ENCODE measurements at places on chromosomes 7 and 10.
A peak's percentile ranks its signal among the peaks of the same experiment; 100 is the strongest.

DNA sequence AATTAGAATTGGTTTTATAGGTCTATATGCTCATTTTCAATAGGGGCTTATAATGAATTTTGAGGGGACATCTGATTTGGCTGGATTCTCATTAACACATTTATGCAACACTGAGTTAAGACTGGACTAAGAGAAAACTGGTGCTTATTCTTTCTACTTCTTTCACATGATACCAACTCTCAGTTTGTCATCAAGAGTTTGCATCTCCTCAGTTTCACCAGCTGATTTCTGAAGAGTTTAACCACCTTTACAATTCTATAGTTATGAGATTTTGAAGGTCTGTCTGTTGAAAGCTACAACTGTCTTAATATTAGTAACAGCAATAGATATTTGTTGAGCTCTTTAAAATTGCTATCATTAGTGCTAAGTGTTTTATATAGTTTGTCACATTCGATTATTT, 867.0 kb upstream of the SORCS1 start:
- DNase-seq, result no peak

GRCh38 chr7:130831817-130832481, 97.9 kb upstream of the KLF14 start:
- DNase-seq, result peak; percentile 2

GRCh38 chr10:3924344-3924743, 139.3 kb upstream of the KLF6 start:
- DNase-seq, result no peak

- no peak for DNase-seq
Measured at GRCh38 chr7:106570948-106571418, 90.0 kb downstream of the CCDC71L start.

- no peak for DNase-seq
Measured at GRCh38 chr7:16657656-16658279, 11.8 kb downstream of the BZW2 start.

DNA sequence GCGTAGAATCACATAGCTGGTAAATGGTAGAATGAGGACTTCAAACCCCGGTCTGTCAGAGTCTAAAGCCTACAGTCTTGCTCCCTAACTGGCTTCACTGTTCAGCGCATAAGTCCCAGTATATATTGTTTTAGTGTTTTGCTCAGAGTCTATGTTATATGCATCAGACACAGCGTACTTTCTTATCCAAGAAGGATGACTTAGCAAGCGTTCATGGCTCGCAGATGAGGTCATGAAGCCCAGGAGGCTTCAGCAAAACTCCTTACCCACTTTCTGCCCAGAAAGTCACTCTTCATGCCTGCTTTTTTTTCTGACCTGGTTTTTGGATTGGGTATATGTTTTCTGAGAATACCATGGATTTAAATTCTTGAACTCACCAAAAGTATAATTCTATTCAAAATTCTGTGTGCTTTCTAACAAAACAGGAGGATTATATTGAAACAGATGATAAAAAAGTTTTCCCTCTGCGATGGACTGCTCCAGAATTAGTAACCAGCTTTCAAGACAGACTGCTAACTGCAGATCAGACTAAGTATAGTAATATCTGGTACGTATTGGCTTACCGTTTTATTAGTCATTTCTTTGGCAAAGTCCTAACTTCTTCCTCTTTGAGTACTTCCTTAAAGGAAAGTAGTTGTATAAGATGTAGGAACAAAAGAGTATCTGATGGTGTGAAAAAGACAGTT, 24.6 kb upstream of the BHLHA15 start:
- no peak for DNase-seq

DNA sequence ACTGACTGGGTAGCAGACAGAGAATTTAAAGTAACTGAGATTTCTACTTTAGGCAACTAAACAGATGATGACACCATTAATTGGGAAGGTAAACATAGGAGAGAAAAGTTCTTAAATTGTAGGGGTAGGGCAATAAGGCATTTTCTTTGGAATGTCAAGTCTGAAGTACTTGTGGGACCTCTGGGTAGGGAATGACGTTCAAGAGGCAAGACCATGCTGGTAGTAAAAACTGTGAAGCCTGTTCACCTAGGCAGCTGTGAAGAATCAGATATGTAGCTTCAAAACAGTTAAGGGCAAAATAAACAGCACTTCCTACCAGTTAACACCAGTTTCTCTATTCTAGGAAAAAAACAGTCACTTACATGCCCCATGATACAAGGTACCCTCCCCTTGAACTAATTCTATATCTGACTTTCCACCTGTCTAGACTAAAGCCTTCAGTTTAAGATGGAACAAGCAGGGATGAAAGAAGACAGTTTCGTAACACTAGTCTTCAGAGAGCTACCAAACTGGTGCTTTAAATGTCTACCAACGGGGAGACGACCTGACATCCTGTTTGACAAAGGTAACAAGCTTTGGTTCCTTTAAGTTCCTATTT, 63.1 kb upstream of the KCNIP2 start:
- no peak for DNase-seq

GRCh38 chr10:6593241-6593671, 13.2 kb upstream of the PRKCQ start:
- no peak for DNase-seq

GRCh38 chr10:14325325-14325955, 5.3 kb downstream of the FRMD4A start:
- DNase-seq, result no peak

- DNase-seq, result no peak
Measured at GRCh38 chr7:30926313-30926712, 14.7 kb downstream of the AQP1 start.

- no peak for DNase-seq
Measured at GRCh38 chr10:74816824-74817498, 9.4 kb upstream of the KAT6B start.

- DNase-seq, result no peak
Measured at GRCh38 chr10:24446739-24447138, 237.8 kb downstream of the KIAA1217 start.

- no peak for DNase-seq
Measured at GRCh38 chr7:66237906-66238772, 33.0 kb downstream of the TPST1 start.

DNA sequence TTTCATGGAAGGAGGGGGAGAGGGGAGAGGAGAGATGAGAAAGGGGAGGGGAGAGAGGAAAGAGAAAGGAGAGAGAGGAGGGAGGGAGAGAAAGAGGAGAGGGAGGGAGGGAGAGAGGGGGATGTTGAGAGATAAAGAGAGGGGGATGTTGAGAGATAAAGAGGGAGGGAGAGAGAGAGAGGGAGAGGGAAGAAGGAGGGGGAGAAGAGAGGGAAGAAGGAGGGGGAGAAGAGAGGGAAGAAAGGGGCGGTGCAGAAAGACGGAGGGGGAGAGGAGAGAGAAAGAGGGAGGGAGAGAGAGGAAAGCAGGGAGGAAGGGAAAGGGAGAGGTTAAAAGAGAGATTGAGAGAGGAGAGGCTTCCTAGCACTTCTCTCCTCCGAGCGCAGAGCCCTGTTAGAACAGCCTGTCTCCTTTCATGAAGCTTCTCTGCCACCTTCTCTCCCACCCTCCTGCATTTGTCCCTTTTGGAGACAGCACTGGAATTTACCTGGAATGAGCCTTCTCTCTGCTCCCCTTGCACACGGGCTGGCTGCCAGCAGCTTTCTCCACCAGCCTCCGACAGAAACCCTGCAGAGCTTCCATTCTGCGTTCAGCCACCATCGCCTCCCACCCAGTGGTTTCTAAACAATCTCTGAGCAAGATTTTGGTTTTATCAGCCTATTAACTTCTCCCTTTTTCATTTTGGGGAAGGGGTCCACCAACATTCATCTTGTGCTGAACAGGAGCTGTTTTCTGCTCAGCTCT, 74.0 kb upstream of the CARD11 start:
- DNase-seq, result no peak

- DNase-seq, result no peak
Measured at GRCh38 chr10:4301291-4302045, 516.5 kb upstream of the KLF6 start.

GRCh38 chr7:108253275-108254044, 123.3 kb upstream of the LAMB4 start:
- DNase-seq, result no peak

- no peak for DNase-seq
Measured at GRCh38 chr7:43372676-43373355, 210.1 kb upstream of the STK17A start.

DNA sequence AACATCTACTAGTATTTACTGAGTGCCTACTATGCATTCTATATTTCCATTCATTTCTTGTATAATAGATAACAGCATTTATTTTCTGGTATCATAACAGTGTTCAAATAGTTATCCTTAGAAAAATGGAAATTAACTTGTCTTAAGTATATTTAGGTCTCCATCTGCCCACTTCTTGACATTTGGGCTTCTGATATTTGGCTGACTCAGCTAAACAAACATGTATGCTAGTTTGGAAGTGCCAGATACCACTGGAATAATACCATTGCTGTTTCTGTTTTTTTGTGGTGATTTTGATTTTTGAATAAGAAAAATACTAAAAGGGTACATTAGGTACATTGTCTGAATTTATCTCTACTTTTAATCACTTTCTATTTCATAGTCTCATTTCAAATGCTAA, 169.2 kb downstream of the ST7 start:
- no peak for DNase-seq

DNA sequence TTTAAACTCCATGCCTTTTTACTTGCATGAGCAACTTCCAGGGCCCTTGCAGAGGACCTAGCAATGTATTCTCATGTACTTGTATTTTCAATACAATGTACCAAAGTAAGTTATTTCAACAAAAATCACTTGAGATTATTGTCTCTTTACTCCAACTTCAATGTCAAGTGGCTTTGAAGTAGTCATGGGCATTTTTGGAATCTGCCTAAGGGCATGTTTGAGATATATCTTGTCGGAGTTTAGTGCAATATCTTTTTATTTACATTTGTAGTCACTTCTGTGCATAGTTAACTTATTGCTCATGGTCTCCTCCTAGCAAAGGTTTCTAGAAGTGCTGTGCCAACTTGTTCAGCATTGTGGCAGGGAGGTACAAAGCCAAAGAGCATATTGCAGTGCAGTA, 508.7 kb upstream of the SEMA3D start:
- DNase-seq, result no peak

DNA sequence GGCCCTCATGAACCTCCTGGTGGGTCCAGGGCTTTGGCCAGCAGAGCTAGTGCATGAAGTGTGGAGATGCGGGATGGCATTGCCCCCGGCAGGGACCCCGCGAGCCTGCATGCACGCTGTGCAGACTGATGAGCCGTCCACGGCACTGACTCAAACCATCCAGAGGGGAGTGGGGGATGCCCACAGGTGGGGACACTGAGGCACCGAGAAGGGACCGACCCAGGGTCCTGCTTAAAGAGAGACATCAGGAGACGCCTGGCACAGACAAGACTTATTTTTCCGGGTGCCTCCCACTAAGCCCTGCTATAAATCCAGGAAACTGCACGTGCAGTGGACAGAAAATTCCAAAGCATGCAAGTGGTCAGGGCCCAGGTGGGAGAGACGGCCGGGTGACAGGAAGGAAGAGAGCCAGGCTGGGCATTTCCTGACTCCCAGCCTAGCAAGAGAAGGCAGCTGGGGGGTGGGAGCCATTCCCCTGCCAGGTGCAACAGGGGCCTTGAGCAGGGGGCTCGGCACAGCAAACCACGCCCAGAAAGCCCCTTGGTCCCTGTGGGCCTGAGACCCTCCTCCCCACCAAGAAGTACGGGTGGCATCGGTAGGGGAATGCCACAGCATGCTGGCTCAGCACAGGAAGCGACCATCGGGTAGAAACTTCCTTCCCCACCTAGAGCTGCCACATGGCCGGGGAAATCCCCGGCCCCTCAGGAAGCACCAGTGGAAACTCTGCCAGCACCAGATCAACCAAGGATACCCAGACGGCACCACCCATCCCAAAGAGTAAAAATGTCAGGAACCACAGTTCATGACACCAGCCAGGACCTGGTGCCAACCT, 91.5 kb downstream of the FOXL3 start:
- no peak for DNase-seq

DNA sequence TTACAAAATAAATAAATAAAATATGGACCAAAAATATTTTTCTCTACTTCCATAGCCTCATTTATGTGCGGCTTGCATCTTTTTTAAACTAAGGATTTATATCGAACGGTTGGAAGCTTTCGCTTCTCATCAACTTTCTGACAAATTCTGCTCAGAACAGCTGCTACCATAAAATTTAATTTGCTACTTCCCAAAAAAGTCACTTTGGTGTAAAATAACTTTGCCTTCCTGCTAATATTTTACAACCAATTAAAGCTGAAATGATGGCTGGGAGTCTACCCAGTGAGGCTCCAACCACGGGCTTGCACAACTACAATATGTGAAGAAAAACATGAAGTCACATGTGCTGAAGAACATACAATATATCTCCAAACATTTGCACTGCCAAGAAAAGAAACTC, 253.1 kb upstream of the NEBL start:
- DNase-seq, result no peak

All from NCI-H1105 (cell line).